ENCODE measurements at places on chromosomes 16 and 17.

- DNase-seq: no peak
These were observed 25.7 kb upstream of the ALOX15 start for GRCh38 chr17:4667166-4667565.

DNA sequence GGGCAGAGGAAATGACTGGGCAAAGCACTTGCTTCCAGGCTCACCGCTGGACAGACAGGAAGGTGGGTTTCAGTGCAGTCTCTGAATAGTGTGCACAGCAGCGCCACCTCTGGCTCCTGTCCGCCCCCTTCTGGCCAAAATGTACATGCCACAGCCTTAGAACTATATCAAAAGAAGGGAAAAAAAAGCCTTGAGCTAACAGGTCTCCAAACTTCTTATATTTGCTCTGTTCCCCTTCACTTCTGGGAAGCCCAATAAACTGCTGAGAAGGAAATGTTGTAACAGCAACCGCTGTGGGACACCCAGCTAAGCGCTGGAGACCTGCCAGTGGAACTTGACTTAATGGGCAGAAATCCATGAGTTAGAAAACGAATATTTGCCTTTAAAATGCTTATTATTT, 17.5 kb downstream of the COG7 start:
- peak; percentile 37 for DNase-seq

- no peak for DNase-seq
These were observed 91.8 kb downstream of the CYB561 start for GRCh38 chr17:63354256-63354655.

- no peak for DNase-seq
These were observed 33.0 kb downstream of the ANKFN1 start for GRCh38 chr17:56186222-56186786.

DNA sequence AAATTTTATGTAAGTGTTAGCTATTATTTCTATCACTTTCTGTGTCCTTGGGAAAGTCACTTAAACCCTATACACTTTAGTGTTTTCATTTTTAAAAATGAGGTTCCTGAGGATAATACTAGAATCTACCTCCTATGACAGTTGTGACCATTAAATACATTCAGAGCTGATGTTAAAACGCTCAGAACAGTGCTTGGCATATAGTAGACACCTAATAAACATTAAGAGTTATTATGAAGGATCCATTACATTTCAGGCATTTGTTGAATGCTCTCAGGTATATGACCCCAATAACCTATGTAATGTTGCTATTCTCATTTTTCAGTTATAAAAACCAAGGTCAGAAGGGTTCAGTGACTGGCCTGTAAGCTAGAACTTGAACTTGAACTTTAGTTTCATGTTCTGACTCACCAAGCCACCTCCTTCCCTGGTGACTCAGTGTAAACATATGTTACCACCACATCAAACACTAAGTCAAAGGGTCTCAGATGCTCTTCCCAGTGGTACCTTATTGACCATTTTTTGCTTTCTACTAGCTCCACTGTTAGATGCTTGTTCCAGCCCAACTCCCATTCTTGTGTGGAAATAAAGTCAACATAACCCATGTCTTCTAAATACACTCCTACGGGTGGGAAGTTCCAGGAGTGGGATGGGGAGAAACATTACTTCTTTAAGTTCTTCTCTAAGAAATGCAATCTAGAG, 47.6 kb downstream of the HSD17B2 start:
- no peak for DNase-seq

GRCh38 chr16:10466861-10467260, 81.0 kb downstream of the ATF7IP2 start:
- DNase-seq: no peak

GRCh38 chr17:9765322-9765721, 26.1 kb downstream of the DHRS7C start:
- no peak for DNase-seq

DNA sequence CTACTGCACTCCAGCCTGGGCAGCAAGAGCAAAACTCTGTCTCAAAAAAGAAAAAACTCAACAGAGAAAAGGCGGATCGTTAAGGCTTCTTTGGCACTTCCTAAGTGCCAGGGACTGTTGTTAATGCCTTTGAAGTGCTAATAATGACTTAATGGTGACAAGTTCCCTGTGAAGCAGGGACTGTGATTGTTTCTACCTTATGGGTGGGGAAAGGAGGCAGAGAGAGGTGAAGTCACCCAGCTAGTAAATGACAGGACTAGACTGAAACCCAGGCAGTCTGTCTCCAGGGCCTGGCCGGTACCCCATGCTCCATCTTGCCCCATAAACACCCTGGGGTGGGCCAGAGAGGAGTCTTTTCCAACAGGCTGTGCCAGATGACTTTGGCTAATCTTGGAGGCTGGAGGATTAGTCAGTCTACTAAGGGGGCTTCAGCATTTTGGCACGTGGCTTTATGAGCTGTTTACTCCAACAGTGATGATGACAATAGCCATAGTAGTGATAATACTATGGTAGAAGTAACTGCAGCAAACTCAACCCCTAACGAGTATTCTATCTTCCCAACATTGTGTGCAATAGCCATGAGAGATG, 26.9 kb downstream of the ABCC1 start:
- DNase-seq: no peak

- DNase-seq: no peak
These were observed 4.1 kb downstream of the SYNGR2 start for GRCh38 chr17:78172249-78173051.

Measured in stimulated activated CD8-positive, alpha-beta memory T cell treated with anti-CD3 and anti-CD28 coated beads, Interleukin-7, amount 100 ng/mL, for 24 hours (primary cell).